Activated CD8-positive, alpha-beta memory T cell treated with anti-CD3 and anti-CD28 coated beads for 4 hours (primary cell): ENCODE measurements at places on chromosomes 7 and 10.

GRCh38 chr7:70486977-70487376 is 645.0 kb upstream of the GALNT17 start:
- DNase-seq: no peak

GRCh38 chr10:64041989-64042490 is 520.8 kb downstream of the REEP3 start:
- DNase-seq: no peak

DNA sequence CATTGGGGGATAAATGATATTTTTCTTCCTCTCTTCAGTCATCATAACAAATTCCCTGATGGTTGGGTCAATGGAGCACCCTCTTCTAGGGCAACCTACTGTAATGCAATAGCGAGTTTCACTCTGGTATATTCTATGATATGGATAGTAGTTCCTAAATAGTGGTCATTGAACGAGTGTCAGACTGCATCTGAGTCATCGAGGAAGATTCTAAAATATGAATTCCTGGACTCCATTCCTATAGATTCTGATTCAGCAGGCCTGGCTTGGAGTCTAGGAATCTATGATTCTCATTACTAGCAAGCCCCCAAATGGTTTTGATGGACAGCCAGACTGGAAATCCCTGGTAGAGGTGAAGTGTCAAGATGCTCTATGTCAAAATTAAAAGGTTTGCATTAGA is 254.5 kb downstream of the BUB3 start:
- no peak for DNase-seq

- no peak for DNase-seq
These were observed 100.6 kb upstream of the DIP2C start for GRCh38 chr10:789831-790701.

- no peak for DNase-seq
These were observed 26.4 kb downstream of the PRF1 start for GRCh38 chr10:70575874-70576802.

DNA sequence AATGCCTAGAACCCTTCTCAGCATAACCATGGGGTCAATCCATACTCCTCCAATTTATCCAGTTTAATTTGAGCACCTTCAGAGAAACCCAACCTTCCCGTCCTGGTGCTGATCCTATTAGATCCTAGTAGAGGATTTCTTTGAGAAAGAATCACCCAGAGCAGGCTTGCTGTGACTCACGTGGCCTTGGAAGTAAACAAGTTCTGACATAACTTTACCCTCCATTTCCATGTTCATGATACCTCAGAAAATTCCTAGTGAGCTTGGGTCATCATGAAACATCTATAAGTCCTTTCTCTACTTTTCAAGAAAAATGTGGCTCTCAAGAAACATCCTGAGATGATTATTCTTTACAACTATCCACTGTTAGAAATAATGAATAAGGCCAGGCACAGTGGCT is 71.7 kb downstream of the PRLHR start:
- no peak for DNase-seq

DNA sequence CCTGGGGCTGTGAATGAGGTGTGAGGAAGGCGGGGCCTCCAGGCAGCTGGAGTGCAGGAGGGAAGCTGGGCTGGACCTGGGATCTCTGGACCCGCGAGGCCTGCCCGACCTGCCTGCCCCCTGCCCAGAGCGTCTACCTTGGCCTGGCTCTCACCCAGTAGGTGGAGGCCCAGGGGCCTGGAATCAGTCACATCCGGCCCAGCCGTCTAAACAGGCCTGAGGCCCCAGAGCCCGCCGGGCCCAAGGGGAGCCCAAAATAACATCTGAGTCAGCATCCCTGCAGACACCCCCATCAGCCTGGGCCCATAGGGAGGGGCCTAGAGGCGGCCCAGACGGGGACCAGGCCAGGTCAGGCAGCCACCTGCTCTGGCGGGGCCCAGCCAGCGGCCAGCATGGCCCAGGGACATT is 15.1 kb upstream of the ELN start:
- DNase-seq: no peak

GRCh38 chr7:80868566-80868965 is 50.3 kb downstream of the SEMA3C start:
- DNase-seq: no peak

- no peak for DNase-seq
These were observed 43.3 kb downstream of the ETV1 start for GRCh38 chr7:13946181-13946580.
